ENCODE measurements at places on chromosomes 5 and 9.

DNA sequence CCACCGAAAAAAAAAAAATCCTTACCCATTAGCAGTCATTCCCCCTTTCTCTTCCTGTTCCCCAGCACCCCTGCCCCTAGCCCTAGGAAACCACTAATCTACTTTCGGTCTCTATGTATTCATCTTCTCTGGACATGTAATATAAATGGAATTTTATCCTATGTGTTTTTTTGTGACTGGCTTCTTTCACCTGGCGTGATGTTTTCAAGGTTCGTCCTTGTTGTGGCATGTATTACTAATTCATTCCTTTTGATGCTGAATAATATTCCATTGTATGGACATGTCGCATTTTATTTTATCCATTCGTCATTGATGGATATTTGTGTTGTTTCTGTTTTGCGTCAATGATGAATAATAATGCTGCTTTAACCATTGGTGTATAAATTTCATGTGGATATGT lies 42.8 kb upstream of the SH3GL2 start:
- no peak for DNase-seq

- DNase-seq = no peak
Measured at GRCh38 chr5:12141496-12141895, 237.2 kb upstream of the CTNND2 start.

GRCh38 chr5:119290607-119291006 lies 65.2 kb upstream of the TNFAIP8 start:
- DNase-seq = no peak

- DNase-seq = no peak
Measured at GRCh38 chr9:13478639-13479038, 199.1 kb upstream of the MPDZ start.

DNA sequence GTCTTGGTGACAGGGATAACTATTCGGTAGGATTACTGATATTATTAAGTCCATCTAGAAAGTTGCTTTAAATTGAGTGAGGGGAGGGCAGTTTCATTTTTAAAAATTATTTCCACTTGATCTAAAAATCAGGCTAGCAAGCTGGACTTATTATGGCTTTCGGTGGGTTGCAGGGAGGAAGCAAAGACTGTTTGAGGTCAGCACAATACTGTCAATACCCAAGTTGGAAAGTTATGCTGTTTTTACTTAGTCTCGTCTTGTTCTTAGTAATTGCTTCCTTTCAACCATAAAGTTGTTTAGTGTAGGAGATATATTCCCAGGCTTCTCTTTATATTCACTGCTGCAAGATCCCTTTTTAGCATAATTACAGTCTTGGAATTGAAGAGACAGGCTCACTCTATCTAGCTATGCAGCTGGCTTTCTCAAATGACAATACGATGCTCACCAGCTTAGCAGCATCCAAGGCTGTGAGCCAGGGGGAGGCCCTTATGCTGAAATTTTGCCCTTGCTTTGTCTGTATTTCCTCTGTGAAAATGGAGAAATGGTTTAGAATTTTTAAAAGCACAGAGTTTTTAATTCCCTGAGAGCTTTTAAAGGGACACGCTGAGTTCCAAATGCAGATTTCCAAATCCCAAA lies 68.2 kb upstream of the APC start:
- DNase-seq = no peak

GRCh38 chr9:88803546-88804253 lies 187.6 kb upstream of the S1PR3 start:
- DNase-seq = no peak

- no peak for DNase-seq
Measured at GRCh38 chr5:167783145-167783817, 508.2 kb upstream of the WWC1 start.

GRCh38 chr5:163682234-163682633 lies 176.8 kb downstream of the MAT2B start:
- DNase-seq = no peak

- DNase-seq = peak; percentile 49
Measured at GRCh38 chr9:96020792-96021550, 145.5 kb downstream of the ERCC6L2 start.

GRCh38 chr5:68242743-68243142 lies 27.2 kb downstream of the PIK3R1 start:
- no peak for DNase-seq

DNA sequence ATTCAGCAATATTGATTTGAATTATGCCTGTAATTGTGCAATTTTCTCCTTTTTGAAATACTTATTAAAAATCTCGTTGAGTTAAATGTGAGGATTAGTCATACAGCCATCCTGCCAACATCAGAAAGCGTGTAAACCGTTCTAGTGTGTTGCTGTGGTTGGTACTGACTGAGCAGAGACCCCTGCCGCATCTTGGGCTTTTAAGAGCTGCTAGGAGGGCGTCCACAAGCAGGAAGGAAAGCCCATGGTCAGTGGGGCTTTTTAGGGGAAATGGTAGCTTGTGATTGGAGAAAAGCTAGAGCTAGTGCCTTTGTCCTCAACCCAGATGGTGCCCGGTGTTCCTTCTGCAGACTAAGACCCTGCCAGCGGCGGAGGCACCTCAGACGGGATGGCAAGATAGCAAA lies 1.3 kb downstream of the SDHA start:
- DNase-seq = no peak
